ENCODE measurements at places on chromosomes 3 and 15. TPM values are rescaled to one million over a fixed set of nuclear protein-coding genes. Genes with fewer than 3 reads are reported as not detected.

The CACNA2D3 gene
- 17.7 TPM for total RNA-seq

The ADAMTSL3 gene
- total RNA-seq: 6.0 TPM

The ANKUB1 gene
- total RNA-seq: not detected

The TAGLN3 gene
- total RNA-seq: not detected

The HEMK1 gene
- 12.2 TPM for total RNA-seq

The PPP1R14D gene
- not detected for total RNA-seq

The WDR93 gene
- total RNA-seq: 0.32 TPM

The TNNC1 gene
- total RNA-seq: 1.7 TPM

The ZNF502 gene
- total RNA-seq: 8.2 TPM

The ARRDC4 gene
- total RNA-seq: 15.1 TPM
